ENCODE measurements at places on chromosomes 7 and 10.

DNA sequence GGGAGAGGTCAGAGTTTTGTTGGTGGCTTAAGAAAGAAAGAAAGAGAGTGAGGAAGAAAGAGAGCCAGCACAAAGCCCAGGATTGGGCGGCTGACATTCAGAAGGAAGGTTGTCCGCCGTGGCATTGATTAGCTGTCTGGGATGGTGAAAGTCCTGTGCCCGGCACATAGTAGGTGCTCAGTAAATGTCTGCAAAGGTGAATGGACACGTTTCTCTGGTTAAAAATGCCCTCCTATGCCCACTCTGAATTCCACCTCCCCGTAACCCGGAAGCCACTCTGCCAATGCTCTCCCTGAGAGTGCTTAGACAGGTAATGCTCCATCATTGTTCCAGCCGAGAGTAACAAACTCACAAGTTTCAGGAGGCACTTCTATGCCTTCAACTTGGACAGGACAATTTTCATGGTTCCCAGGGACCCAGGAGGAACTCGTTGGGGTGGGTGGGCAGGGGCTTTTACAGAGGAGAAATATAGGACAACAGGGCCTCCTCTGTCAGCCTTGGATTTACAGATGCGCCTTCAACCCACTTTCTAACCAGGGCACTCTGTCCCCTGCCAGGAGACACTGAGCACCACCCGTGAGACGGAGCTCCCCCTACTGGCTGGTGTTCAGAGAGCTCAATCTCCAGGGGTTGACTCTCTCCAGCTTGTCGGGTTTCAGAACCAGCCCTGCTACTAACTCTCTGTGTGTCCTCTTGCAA is 411.5 kb upstream of the ZMIZ1 start:
- DNase-seq = peak; percentile 87

GRCh38 chr10:17003151-17003550 is 126.5 kb downstream of the CUBN start:
- DNase-seq = no peak

DNA sequence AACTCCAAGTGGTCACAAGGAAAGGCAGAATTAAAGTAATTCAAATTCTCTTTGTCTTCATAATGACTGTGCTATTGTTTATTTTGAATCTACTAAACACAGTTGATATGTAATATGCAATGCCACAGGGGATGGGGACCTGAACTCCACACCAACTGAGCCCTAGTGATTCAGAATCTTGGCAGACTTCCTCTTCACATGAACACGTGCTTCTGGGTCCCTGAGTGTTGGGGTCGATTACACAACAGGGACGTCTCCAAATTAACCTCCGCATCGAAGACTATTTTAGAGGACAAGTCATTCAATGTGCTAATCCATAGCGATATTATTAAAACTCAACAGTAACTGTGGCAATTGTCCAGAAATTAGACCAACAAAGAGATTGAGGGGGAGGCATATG is 95.3 kb upstream of the CARD11 start:
- no peak for DNase-seq

DNA sequence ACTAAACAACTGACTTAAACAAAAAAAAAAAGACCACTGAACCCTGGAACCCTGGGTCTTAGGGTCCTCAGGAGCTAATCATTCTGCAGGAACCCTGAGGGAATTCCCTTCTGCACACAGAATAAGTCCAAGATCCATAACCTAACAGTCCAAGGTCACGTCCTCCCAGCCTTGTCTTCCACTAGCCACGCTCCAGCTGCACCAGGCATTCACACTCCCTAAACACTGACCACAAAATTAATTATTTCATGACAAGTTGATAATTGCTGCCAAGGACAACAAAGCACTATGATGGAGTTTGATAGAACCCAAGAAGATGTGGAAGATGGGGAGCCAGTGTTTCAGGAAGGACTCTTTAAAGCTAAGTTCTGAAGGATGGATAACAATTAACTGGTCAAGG is 130.6 kb downstream of the SH3PXD2A start:
- DNase-seq = no peak

- no peak for DNase-seq
Observed at GRCh38 chr7:1883031-1883761, 213.1 kb downstream of the ELFN1 start.

DNA sequence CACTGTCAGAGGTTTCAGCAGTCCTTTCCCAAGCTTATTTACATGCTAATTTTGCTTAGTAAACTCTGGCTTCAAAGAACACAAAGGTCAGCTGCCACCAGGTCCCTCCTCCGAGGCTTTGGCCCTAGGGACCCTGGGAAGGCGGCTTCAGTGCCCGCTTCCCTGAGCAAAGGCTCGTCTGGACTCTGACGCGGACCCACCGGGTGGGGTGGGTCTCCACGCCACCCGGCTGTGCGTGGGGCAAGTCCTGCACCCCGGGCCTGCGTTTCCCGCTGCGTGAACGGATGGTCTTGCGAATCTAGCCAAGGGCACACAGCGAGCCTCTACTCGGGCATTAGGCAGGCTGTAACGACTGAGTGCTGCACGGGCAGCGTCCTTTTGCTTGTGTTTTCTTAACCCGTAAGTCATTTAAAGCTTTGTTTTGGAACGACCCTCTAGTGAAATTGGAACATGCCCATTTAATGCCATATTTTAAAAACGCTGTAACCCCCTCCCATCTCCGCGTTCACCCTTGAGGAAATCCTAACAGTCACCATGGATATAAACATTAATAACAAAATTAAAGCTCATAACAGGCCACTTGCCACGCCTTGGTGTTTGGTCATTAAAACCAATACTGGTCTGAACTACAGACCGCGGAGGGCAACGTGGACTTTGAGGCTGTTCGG is 828 bp downstream of the BNIP3 start:
- peak; percentile 26 for DNase-seq

GRCh38 chr10:102652170-102652916 is 8.1 kb downstream of the TRIM8 start:
- no peak for DNase-seq

DNA sequence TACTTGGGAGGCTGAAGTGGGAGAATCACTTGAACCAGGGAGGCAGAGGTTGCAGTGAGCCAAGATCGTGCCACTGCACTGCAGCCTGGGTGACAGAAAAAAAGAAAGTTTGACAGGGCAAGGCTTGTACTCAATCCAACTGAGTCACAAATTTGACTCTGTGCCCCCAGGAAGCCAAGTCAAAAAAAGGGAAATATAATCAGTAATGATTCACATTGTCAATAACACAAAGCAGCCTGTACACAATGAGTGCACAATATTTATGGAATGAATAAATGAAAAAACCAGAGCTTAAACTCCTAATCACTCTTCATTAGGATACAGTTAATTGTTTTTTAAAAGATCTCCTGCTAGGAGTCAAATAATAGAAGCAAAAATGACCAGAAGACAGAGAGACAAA is 6.4 kb downstream of the NAPEPLD start:
- DNase-seq = no peak

GRCh38 chr7:80324032-80324431 is 187.8 kb downstream of the GNAT3 start:
- DNase-seq = no peak

DNA sequence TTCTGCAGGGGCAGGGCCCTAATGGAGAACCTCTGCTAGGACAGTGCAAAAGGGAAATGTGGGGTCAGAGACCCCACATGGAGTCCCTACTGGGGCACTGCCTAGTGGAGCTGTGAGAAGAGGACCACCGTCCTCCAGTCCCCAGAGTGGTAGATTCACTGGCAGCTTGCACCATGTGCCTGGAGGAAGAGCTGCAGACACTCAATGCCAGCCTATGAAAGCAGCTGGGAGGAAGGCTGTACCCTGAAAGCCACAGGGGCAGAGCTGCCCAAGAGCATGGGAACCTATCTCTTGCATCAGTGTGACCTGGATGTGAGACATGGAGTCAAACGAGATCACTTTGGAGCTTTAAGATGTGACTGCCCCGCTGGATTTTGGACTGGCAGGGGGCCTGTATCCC is 20.3 kb upstream of the GNAT3 start:
- no peak for DNase-seq

GRCh38 chr7:130932667-130933432 is 198.8 kb upstream of the KLF14 start:
- DNase-seq = no peak

- no peak for DNase-seq
Observed at GRCh38 chr7:101373812-101374614, 11.3 kb downstream of the COL26A1 start.

DNA sequence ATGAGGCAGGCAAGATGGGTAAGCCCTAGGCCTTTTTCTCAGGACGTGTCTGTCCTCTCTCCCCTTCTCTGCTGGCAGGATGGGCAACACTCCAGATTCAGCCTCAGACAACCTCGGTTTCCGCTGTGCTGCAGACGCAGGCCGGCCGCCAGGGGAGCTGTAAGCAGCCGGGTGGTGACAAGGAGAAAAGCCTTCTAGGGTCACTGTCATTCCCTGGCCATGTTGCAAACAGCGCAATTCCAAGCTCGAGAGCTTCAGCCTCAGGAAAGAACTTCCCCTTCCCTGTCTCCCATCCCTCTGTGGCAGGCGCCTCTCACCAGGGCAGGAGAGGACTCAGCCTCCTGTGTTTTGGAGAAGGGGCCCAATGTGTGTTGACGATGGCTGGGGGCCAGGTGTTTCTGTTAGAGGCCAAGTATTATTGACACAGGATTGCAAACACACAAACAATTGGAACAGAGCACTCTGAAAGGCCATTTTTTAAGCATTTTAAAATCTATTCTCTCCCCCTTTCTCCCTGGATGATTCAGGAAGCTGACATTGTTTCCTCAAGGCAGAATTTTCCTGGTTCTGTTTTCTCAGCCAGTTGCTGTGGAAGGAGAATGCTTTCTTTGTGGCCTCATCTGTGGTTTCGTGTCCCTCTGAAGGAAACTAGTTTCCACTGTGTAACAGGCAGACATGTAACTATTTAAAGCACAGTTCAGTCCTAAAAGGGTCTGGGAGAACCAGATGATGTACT is 13.1 kb downstream of the PHKG1 start:
- DNase-seq = peak; percentile 88

GRCh38 chr7:37096341-37096740 is 352.3 kb downstream of the ELMO1 start:
- DNase-seq = no peak

- DNase-seq = no peak
Observed at GRCh38 chr7:42020061-42020460, 216.9 kb downstream of the GLI3 start.

DNA sequence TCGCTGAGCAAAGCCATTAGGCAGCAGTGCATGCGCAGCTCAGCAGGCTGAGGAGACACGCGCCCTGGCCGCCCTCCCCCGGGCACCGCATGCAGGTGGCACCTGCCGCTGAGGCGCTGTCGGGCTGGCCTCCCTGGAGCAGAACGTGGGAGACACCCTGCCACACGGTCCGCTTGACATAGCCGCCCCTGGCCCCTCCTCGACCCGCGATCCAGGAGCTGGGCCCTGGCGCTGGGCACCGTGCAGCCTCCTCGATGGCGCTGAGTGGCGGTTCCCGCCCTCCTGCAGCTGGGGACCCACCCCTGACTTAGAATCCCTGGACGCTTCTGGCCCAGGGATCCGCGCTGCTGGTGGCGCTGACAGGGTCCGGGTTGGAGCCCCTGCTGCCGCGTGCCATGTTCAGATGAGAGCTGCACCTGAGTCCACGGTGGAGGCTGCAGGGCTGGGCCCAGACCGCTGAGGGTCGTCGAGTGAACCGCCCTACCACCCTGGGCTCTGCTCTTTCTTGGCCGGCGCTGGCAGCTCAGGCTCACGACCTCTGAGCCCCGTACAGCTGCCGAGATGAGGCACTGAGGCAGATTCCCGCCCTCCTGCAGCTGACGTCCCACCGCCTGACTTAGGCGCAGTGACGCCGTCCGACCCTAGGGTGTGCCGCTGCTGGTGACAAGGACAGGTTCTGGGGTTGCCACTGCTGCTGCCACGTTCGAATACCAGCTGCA is 116.8 kb downstream of the OR13A1 start:
- no peak for DNase-seq

DNA sequence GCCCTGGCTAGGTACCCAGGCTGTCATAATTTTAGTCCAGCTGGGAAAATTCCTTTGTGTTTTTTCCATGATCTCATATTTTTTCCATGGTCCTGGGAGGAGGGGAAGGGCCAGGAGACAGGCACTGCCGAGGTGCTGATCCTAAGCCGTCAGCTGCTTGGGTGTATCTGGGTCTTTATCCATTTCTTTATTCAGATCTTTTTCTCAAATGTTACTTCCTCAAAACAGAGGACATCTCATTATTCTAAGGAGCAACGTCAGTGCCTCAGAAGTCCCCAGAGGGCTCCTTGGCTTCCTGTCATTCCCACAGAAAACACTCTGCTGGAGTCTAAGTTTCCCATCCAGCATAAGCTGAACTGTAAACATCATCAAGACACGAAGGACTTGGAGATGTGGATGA is 2.8 kb upstream of the OR6V1 start:
- no peak for DNase-seq

DNA sequence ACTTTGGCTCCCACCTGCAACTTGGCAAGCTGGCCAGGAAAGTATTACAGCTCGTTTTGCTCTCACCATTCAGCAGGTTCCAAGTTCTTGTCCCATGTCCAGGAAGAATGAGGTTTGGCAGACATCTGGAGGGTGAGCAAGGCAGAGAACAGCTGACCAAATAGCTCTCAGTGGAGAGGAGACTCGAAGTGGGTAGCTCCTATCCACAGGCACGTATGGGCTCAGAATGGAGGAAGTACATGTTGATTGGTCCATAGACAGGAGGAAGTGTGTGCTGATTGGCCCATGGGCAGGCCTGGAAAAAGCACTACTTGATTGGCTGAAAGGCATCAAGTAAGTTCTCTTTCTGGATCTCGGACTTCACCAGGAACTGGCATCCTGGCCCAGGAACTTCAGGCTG is 3.0 kb upstream of the NCAPG2 start:
- peak; percentile 47 for DNase-seq

DNA sequence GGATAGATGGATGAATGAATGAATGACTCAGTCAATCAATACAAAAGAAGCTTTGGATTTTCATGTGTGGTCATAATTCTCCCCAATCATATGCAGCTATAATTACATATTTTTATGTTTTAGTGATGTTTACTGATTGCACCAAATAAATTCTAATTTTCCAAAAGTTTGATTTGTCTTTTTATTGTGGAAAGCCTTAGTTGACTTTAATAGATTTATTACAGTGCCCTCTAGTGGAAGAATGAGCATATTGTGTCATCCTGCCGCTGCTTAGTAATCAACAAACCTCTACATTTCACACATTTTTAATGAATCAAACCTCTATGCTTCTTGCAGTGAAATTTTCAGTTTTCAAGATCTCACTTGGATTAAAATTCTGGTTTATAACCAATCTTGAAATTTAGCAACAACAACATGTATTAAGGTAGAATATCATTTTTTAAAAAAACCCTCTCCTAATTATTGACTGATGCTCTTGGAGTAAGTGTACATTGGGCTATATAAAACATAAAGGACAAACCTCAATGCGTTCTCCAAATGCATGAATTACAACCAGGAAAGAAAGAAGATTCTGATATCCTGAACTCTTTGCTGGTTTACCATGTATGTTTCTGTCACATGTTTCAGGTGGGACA is 55.6 kb upstream of the PNLIP start:
- no peak for DNase-seq

DNA sequence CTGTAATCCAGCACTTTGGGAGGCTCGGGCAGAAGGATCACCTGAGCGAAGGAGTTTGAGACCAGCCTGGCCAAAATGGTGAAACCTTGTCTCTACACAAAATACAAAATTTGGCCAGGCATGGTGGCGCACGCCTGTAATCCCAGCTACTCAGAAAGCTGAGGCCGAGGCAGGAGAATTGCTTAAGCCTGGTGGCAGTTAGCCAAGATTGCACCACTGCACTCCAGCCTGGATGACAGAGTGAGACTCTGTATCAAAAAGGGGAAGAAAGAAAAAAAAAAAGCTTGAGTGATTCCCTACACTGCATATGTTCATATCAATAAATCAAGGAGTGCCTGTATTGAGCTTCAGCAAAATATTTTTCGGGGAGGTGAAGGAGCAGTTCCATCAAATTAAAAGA is 45.8 kb upstream of the SRRM3 start:
- DNase-seq = no peak

GRCh38 chr10:14879124-14879927 is 660 bp downstream of the SUV39H2 start:
- peak; percentile 29 for DNase-seq

All from BE2C (cell line).